Astrocyte (in vitro differentiated cells and primary cell): ENCODE measurements at places on chromosomes 12 and 14.

- peaks cover 6% of the 10 kb centered on the region for H3K4me1 ChIP-seq
- H3K27me3 ChIP-seq: peaks cover 4% of the 10 kb centered on the region
- H3K27ac ChIP-seq: no peak overlapping the region
- DNase-seq: peak; percentile 75
Observed at GRCh38 chr14:67428501-67429031, 16.6 kb upstream of the PLEK2 start.

DNA sequence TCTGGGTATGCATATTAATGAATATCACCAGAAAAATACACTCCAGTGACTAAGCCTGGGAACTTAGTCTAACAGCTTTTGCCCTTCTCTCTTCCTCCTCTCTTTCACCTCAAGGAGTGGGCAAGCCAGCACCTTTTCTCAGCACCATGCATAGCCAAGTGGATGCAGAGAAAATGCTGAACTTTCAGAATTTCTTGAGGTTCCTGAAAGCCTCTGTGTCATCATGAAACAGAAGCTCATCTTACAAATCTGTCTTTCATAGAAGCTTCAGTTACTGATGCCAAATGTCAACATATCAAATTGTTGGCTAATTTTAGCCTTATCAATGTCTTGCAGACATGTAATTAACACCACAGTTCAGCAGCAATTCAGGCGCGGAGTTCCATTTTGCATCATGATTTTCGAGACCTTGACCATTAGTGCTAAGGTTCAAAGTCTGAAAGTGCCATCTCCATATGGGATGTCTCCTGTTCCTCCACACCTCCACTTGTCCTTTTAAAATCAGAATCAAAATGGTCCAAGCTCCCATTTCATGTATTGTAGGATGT, 51.1 kb upstream of the RPH3A start:
- no peaks in the 10 kb centered on the region for H3K4me1 ChIP-seq
- peaks cover 10% of the 10 kb centered on the region for H3K27me3 ChIP-seq
- H3K36me3 ChIP-seq: no peaks in the 10 kb centered on the region
- no peak for DNase-seq
- H3K27ac ChIP-seq: no peak overlapping the region

- no peaks in the 10 kb centered on the region for H3K36me3 ChIP-seq
- no peak overlapping the region for H3K27ac ChIP-seq
- no peak overlapping the region for H3K4me3 ChIP-seq
- peaks cover 23% of the 10 kb centered on the region for H3K4me1 ChIP-seq
Observed at GRCh38 chr12:27460471-27460978, 14.0 kb downstream of the SMCO2 start.

DNA sequence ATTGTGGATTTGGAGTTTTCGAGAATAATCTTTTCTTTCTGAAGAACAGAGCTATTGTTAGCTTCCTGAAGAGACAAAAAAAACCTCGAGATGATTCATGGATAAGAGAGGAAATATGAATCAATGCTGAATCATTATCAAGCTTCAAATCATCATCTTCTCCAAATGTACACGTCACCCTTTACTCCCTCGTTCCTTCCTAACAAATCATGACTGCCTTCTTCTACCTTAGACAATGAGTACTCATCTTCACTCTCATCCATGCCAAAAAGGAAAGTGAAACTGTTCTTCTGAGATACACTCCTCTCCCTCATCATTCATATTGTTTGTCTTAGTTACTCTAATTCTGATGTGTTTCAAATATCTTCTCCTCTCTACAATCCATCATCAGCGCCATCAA, 1115.8 kb upstream of the ATXN7L3B start:
- no peak overlapping the region for H3K27ac ChIP-seq
- H3K4me1 ChIP-seq: no peaks in the 10 kb centered on the region
- no peak overlapping the region for H3K4me3 ChIP-seq
- H3K36me3 ChIP-seq: no peaks in the 10 kb centered on the region
- no peaks in the 10 kb centered on the region for H3K27me3 ChIP-seq

DNA sequence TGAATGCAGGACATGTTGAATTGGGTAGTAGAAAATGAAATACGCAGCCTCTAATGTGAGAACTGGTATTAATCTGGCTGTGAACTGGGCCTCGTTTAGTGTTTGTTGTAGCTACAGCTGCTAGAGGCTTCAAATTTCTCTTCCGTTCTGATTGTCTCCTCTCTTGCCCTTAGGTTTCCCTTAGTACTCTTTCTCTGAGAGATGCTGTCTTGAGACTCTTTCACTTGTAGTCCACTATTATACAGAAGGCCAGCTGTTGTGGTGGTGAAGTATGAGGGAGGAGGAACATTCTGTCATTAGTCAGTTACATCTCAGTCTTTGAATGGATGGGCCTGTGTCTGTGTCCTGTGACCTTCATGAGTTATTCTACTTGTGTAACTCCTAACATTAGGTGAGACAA, 322.0 kb downstream of the TMTC2 start:
- H3K4me3 ChIP-seq: no peak overlapping the region
- H3K27ac ChIP-seq: no peak overlapping the region
- H3K4me1 ChIP-seq: no peaks in the 10 kb centered on the region
- H3K27me3 ChIP-seq: no peaks in the 10 kb centered on the region
- DNase-seq: no peak

- H3K4me1 ChIP-seq: peaks cover 35% of the 10 kb centered on the region
- peak overlapping the region; percentile 87 for H3K27ac ChIP-seq
- peak overlapping the region; percentile 68 for H3K4me3 ChIP-seq
- no peaks in the 10 kb centered on the region for H3K27me3 ChIP-seq
- DNase-seq: peak; percentile 51
Observed at GRCh38 chr12:53500142-53500775, 824 bp upstream of the TARBP2 start.

DNA sequence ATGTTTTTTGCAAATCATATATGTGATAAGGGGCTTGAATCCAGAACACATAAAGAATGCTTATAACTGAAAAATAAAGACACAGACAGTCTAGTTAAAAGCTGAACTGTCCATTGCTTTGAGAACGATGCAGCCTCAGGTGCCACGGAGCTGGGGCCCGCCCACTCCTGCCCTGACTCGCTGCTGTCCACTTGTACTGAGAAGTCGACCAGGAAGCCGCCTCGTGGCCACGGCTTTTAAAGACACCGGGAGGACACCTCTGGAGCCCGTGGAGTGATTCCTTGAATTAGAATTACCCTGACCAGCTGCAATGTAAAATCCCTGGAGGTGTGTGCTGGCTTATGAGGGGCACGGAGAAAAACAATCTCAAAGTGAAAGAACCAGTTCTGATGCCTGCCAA, 23.9 kb upstream of the TEX22 start:
- H3K36me3 ChIP-seq: no peaks in the 10 kb centered on the region
- no peak overlapping the region for H3K4me3 ChIP-seq
- no peak for DNase-seq
- H3K27me3 ChIP-seq: no peaks in the 10 kb centered on the region
- H3K4me1 ChIP-seq: peaks cover 2% of the 10 kb centered on the region

- peaks cover 56% of the 10 kb centered on the region for H3K4me1 ChIP-seq
- peaks cover 3% of the 10 kb centered on the region for H3K36me3 ChIP-seq
- peak; percentile 68 for DNase-seq
- H3K4me3 ChIP-seq: peak overlapping the region; percentile 44
Observed at GRCh38 chr14:73741386-73741875, 27.2 kb upstream of the PNMA1 start.

GRCh38 chr12:74328623-74329022, 209.0 kb upstream of the ATXN7L3B start:
- no peak for DNase-seq
- no peak overlapping the region for H3K27ac ChIP-seq
- H3K4me1 ChIP-seq: no peaks in the 10 kb centered on the region
- H3K27me3 ChIP-seq: no peaks in the 10 kb centered on the region
- no peak overlapping the region for H3K4me3 ChIP-seq
- no peaks in the 10 kb centered on the region for H3K36me3 ChIP-seq

DNA sequence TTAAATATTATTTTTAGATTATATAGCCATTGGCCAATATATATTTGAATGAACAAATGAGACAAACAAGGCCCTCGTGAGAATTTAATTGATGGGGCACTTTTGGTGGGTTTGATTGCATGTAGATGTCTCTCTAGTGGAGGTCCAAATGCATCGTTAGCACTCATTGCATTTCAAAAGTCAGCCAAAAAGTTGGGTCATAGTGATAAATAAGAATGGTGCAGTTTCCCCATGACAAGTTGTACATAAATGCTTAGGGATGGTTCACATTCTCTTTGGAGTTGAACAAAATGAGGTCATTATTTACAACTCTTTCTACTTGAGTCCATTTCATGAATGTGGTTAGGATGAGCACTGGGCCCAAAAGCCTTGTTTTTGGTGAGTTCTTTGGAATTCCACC, 1.0 kb downstream of the BEST3 start:
- no peak overlapping the region for H3K4me3 ChIP-seq
- DNase-seq: no peak
- H3K27me3 ChIP-seq: no peaks in the 10 kb centered on the region
- no peak overlapping the region for H3K27ac ChIP-seq
- no peaks in the 10 kb centered on the region for H3K4me1 ChIP-seq
- no peaks in the 10 kb centered on the region for H3K36me3 ChIP-seq

DNA sequence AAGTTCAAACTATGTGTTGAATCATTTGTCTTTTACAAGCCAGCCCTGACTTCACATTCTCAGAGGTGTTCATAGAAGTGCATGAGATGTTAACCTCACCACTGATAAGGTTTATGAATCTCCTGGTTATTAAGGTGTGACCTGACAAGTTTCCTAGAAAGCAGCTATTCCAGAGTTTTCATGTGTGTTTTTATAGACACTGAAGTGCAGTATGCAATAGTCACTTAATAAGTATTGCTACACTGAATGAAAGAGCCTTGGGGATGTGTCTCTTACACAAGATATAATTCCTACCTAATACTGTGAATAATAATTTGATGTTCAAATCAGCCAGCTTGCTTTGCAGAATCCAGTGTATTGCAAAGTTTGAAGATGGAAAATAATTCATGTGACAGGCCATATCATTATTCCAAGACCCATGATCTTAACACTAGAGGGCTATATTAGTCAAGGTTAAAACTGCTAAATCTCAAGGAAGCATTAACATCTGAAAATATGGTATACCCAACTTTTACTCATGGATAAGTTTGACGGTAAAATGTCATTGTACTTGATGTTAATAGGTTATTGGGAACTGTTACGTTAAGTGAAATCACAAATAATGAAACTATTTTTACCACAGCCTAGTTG, 13.0 kb downstream of the SLC25A3 start:
- H3K4me3 ChIP-seq: no peak overlapping the region
- H3K4me1 ChIP-seq: no peaks in the 10 kb centered on the region
- no peak for DNase-seq
- H3K36me3 ChIP-seq: peaks cover 19% of the 10 kb centered on the region
- no peak overlapping the region for H3K27ac ChIP-seq

- H3K36me3 ChIP-seq: peaks cover 12% of the 10 kb centered on the region
- DNase-seq: no peak
- peak overlapping the region; percentile 89 for H3K4me3 ChIP-seq
- H3K27me3 ChIP-seq: no peaks in the 10 kb centered on the region
- peaks cover 33% of the 10 kb centered on the region for H3K4me1 ChIP-seq
Observed at GRCh38 chr14:101965770-101966722, 1.7 kb downstream of the DYNC1H1 start.

- H3K4me3 ChIP-seq: no peak overlapping the region
- no peaks in the 10 kb centered on the region for H3K27me3 ChIP-seq
- no peak for DNase-seq
- no peaks in the 10 kb centered on the region for H3K36me3 ChIP-seq
Observed at GRCh38 chr14:104184911-104185499, 46.6 kb downstream of the KIF26A start.

DNA sequence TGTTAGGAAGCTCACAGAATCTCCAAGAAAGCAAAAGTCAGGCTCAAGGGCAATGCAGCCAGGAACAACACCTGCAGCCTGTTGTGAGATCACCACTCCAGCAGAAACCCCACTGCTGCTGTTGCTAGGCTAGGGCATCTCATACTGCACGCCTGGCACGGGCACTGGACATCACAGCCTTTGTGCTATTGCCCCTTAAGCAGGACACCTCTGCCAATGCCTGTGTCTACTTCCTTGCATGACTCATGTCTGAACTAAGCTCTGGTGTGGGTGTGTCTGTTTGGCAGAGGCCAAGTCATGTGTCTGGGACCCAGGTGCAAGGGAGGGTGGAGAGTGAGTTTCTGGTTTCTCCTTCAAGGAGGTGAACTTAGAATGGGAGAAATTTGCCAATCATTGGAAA, 10.0 kb upstream of the DDX47 start:
- H3K4me1 ChIP-seq: peaks cover 28% of the 10 kb centered on the region
- H3K36me3 ChIP-seq: no peaks in the 10 kb centered on the region
- no peaks in the 10 kb centered on the region for H3K27me3 ChIP-seq
- peak overlapping the region; percentile 87 for H3K27ac ChIP-seq

GRCh38 chr12:22228022-22228875, 106.3 kb downstream of the ST8SIA1 start:
- DNase-seq: peak; percentile 81
- H3K36me3 ChIP-seq: no peaks in the 10 kb centered on the region
- H3K4me1 ChIP-seq: peaks cover 21% of the 10 kb centered on the region

GRCh38 chr14:77838831-77839511, 39.1 kb downstream of the ADCK1 start:
- H3K27me3 ChIP-seq: no peaks in the 10 kb centered on the region
- no peak overlapping the region for H3K4me3 ChIP-seq
- H3K4me1 ChIP-seq: no peaks in the 10 kb centered on the region
- DNase-seq: no peak
- no peak overlapping the region for H3K27ac ChIP-seq

GRCh38 chr12:77161944-77162343, 96.6 kb upstream of the E2F7 start:
- H3K27me3 ChIP-seq: no peaks in the 10 kb centered on the region
- no peak overlapping the region for H3K4me3 ChIP-seq
- H3K27ac ChIP-seq: no peak overlapping the region
- H3K4me1 ChIP-seq: no peaks in the 10 kb centered on the region
- no peak for DNase-seq

GRCh38 chr14:36820111-36820709, 158.6 kb downstream of the PAX9 start:
- H3K4me1 ChIP-seq: no peaks in the 10 kb centered on the region
- H3K36me3 ChIP-seq: no peaks in the 10 kb centered on the region
- no peak for DNase-seq
- H3K27me3 ChIP-seq: no peaks in the 10 kb centered on the region
- no peak overlapping the region for H3K4me3 ChIP-seq
- H3K27ac ChIP-seq: no peak overlapping the region

DNA sequence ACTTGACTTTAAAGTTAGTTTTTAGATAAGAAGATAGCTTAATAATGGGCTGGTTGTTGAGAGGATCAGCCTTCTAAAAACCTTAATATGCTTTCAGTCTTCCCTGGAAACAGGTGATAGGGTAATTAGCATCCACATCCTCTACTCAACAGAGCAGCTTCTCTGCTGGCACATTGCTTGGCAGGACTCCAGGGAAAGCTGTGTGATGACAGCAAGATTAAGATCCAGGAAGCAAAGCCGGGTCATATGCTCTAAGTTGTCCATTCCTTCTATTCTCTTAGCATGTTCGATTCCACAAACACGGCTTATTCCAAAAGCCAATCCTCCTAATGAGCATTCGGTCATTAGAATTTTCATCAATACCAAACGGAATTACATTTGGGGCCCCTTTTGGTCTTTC, 87.0 kb downstream of the HMGA2 start:
- H3K4me3 ChIP-seq: no peak overlapping the region
- no peak for DNase-seq
- H3K27ac ChIP-seq: no peak overlapping the region
- peaks cover 11% of the 10 kb centered on the region for H3K4me1 ChIP-seq
- H3K27me3 ChIP-seq: no peaks in the 10 kb centered on the region

GRCh38 chr12:131671276-131671675, 39.6 kb upstream of the SFSWAP start:
- DNase-seq: no peak
- H3K4me3 ChIP-seq: no peak overlapping the region
- no peaks in the 10 kb centered on the region for H3K36me3 ChIP-seq
- no peaks in the 10 kb centered on the region for H3K4me1 ChIP-seq
- peaks cover 2% of the 10 kb centered on the region for H3K27me3 ChIP-seq
- no peak overlapping the region for H3K27ac ChIP-seq
